ENCODE measurements at places on chromosomes 4 and X.
A peak's percentile ranks its signal among the peaks of the same experiment; 100 is the strongest.

DNA sequence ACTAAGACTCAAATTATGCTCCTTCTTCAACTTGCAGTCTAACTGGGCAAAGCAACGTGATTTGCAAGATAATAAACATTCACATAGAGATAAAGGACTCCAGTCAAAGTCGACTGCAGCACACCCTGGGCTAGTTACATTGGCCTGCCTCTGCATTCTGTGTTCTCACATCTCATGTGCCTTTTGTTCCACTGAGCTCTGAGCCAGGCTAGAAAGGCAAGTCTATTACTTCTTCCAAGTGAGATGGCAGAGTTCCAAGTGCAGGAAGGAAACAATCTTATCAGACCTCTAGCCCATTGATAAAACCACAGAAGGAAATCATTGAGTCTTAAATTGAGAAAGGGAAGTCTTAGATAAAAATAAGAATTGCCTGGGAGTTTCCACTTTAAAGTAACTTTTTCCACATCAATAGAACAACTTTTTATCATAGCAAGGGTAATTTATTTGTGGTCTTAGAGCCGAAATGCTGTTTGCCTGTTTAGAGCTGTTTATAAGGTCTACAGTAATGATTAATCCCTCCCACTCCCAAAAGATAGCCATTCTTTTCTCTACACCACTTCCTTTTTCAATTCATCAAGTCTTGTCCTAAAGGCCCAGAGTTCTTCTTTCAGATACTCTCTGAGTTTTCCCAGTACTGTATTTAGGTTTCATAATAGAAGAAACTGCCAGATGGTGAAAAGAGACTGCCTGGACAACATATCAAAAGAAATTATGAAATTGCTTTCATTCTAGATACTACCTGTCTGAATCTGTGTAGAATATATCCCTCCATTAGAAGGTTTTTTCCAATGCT lies 200.2 kb downstream of the GUCY2F start:
- DNase-seq, result no peak

GRCh38 chrX:154443992-154444754 lies at the start of gene FAM50A:
FAM50A (plus strand) TSS chrX:154444141; CDS start chrX:154444236, 95 bp downstream.
- peak; percentile 90 for DNase-seq

DNA sequence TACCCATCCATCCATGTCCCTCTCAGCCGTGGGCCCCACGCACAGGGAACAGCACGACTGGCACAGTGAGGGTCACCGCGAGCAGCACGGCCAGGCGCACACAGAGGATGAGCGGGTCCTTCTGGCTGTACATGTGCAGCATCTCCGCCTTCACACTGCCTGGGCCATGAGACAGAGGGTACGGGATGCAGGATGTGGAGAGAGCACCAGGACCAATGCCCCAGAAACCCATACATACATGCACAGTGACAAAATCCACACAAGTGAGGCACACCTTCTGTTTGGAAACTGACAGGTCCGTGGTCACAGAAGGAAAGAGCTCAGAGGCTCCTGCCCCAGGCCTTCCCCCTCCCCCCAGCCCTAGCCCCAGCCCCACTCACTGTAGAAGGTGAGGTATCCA lies 9.5 kb downstream of the SLC38A5 start:
- DNase-seq, result no peak

GRCh38 chr4:93759506-93759905 lies 69.0 kb upstream of the ATOH1 start:
- DNase-seq, result no peak

DNA sequence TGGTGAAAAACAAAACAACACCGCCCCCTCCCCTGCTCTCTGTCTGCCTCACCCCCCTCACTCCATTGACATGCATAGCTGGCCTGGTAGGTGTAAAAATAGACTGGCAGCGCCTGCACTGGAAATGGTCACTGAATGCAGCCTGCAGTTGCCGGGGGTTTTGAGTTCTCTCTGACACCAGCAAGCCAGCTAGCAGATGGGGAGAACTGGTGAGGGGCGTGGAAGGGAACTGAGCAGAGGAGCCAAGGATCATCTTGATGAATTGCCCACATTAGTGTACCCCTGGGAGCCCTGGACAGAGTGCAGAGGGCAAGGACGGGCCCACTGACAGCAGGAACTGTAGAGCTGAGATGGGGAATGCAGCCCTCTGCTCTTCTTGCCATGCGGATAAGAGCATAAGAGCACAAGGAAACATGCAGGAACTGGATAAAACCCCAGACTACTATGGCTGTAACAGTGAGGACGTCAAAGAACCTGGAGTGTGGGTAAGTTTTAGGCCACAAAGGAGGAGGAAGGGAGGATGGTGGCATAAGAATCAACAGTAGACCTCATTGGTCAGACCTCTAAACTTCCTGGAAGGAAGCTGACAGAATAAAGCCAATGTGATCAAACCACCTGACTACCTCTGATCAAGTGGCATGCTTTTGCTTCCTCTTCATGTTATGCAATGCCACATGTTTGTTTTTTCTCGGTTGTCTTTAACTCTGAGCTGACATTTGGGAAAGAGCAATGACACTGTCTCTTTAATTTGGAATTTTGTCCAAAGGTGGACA lies 96.3 kb downstream of the ANK2 start:
- DNase-seq, result no peak

- peak; percentile 37 for DNase-seq
Measured at GRCh38 chr4:122224348-122224747, 72.2 kb downstream of the BLTP1 start.

DNA sequence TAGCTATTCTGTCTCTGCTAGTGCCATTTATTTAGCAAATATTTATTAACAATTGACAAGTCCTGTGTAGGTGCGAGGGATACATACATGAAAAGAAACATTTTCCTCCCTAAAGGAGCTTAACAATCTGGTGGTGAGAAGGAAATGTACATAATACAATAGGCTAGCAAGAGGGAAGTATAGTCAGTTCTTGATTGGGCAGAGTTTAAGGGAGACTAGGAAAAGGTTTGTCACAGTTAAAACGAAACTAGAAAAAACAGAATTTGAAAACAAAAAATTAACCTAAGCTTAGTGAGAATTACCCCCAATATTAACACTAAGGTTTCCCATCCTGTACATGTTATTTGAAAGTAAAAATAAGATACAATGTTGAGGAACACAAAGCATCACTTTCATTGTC lies 8.6 kb upstream of the MAML3 start:
- no peak for DNase-seq

GRCh38 chr4:172978848-172979247 lies 189.8 kb upstream of the GALNT7 start:
- DNase-seq, result no peak

- no peak for DNase-seq
Measured at GRCh38 chr4:57639561-57640382, 529.6 kb upstream of the IGFBP7 start.

DNA sequence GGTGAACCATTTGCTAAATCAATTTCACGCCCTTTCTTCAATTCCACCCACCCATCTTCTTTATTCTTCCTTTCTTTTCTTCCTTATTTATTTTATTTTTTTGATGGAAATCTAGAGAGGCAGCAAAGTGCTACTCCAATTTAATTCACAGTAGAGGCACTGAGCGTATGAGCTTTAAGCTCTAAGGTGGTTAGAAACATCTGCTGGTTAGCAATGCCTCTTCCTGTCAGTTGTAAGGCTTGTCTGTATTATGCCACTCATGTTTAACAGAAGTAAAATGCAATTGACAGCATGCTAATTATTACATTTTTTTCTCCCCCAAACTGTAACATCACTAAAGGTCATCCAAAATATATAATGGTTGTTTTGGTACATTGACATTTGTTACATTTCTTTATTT lies 103.8 kb downstream of the EPHA5 start:
- DNase-seq, result no peak

- peak; percentile 35 for DNase-seq
Measured at GRCh38 chr4:110049951-110050925, 137.6 kb downstream of the EGF start.

GRCh38 chr4:56310401-56311125 lies 76.7 kb downstream of the AASDH start:
- no peak for DNase-seq

DNA sequence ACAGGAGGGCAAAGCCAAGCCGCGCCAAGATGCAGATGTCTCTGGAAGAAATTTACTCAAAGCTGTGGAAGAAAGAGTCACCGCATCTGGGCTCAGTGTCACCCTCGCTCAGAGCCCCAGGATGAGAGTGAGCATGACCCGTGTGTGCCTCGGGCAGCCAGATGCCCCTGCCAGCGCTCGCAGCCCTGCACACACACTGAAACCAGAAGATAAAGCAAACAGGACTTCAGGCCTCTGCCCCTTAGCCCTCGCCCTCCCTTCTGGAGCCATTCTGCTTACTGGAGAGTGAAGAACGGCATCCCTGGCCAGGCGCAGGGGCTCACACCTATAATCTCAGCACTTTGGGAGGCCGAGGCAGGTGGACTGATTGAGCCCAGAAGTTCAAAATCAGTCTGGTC lies 103.0 kb downstream of the IRF2 start:
- no peak for DNase-seq

GRCh38 chrX:18537068-18537467 lies 111.7 kb downstream of the CDKL5 start:
- no peak for DNase-seq

DNA sequence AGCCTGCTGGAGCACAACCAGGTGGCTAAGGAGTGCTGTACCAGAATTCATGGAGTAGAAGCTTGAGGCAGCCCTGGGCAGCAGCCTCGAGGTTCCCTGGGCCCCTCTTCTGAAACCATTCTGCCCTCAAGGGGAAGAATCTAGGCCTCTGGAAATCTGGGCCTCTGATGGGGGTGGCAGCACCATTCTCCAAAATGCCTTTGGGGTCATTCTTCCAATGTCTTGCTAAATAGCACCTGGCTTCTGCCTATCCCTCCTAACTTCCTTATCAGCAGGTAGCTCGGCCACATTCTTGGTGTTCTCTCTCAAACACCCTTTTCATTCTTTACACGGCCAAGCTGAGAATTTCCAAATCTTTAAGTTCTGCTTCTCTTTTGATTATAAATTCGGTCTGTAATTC lies 473.6 kb downstream of the BCOR start:
- DNase-seq, result no peak

- DNase-seq, result no peak
Measured at GRCh38 chrX:152528193-152528592, 77.1 kb upstream of the GABRA3 start.

DNA sequence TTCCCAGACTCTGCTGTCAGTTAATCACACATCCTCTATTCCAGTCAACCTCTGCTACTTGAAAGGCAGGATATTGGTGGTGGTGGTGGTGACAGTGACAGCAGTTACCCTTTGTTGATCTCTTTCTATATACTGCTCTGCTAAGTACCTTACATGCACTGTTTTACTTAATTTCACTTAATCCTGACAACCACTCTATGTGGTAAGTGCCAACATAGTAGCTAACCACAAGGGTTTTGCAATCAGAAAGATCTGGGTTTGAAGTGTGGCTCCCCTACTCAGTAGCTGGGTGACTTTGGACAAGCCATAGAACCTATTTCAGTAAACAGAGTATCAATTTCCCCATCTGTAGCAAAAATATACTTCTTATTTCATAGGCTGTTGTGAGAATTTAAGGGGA lies 24.2 kb upstream of the F9 start:
- no peak for DNase-seq

GRCh38 chr4:107616838-107617389 lies 103.1 kb downstream of the PAPSS1 start:
- DNase-seq, result no peak

- no peak for DNase-seq
Measured at GRCh38 chr4:28354880-28355656, 1494.4 kb downstream of the STIM2 start.

- DNase-seq, result no peak
Measured at GRCh38 chrX:130196466-130196865, 24.7 kb downstream of the RAB33A start.

- no peak for DNase-seq
Measured at GRCh38 chr4:155173371-155173770, 35.1 kb upstream of the NPY2R start.

- DNase-seq, result peak; percentile 11
Measured at GRCh38 chr4:109701566-109702410, 1.5 kb downstream of the CASP6 start.

DNA sequence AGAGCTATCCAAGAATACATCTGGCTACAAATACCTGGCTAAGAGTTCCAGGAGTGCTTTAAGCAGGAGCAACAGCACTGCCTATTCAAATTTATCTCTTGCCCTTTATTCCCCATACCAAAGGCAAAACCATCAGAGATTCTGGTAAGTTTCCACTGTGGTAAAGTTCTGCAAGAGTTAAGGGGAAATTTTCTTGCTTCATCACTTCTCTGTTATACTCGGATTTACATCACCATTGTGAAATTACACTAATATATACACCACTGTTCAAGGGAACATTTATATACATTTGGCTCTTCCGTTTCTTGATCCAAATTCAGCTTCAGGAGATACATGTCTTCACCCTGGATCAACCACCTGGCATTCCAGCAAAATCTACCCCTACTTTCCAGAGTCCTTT lies 70.8 kb upstream of the PTPN13 start:
- no peak for DNase-seq

GRCh38 chr4:167943872-167944505 lies 148.3 kb upstream of the ANXA10 start:
- no peak for DNase-seq

DNA sequence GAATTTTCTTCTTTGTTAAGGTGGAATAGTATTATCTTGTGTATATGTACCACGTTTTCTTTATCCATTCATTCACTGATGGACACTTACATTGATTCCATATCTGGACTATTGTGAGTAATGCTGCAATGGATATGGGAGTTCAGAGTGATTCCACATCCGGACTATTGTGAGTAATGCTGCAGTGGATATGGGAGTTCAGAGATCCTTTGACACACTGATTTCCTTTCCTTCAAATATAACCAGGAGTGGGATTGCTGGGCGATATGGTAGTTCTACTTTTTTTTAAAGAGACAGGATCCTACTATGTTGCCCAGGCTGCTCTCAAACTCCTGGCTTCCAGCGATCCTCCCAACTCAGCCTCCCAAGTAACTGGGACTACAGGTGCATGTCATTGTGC lies 12.1 kb downstream of the TMEM156 start:
- DNase-seq, result no peak

GRCh38 chr4:169143335-169143734 lies 127.4 kb downstream of the SH3RF1 start:
- no peak for DNase-seq

DNA sequence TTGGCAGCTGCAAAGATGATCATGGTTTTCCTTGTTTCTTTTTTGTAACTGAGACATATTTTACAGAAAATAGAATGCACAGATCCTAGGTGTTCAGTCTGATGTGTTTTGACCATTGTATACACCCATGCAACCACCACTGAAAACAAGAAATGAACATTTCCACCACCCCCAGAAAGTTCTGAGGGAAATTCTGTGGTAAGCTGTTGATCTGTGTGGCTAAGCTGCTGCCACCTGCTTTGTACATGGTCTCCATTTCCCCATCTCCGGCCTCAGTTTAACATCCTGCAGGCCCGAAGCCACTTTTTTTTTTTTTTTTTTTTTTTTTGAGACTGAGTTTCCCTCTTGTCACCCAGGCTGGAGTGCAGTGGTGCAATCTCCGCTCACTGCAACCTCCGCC lies 65.3 kb downstream of the NYX start:
- no peak for DNase-seq

DNA sequence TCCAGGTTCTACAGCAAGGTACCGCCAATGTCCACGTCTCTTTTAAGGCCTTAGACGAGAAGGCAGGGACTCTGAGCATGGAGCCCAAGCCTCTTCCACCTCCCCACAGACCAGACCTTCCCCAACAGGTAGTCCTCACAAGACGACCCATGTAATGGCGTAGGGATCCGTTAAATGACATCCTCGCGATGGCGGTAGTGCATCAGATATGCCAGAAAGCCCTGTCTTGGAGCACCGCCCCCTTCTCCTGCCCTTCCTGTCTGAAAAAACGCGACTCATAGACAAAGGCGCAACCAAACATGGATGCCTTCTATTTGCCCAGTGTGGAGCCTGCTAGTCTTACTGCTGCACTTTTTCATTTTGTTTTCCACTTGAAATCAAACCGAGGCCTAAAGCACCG lies 185.4 kb downstream of the OR13H1 start:
- DNase-seq, result peak; percentile 54

Data from HEK293T (cell line).